ENCODE measurements at places on chromosomes 3 and 15. TPM values are rescaled to one million over a fixed set of nuclear protein-coding genes. Genes with fewer than 3 reads are reported as not detected.

RBP2 gene
- not detected for total RNA-seq

DNA sequence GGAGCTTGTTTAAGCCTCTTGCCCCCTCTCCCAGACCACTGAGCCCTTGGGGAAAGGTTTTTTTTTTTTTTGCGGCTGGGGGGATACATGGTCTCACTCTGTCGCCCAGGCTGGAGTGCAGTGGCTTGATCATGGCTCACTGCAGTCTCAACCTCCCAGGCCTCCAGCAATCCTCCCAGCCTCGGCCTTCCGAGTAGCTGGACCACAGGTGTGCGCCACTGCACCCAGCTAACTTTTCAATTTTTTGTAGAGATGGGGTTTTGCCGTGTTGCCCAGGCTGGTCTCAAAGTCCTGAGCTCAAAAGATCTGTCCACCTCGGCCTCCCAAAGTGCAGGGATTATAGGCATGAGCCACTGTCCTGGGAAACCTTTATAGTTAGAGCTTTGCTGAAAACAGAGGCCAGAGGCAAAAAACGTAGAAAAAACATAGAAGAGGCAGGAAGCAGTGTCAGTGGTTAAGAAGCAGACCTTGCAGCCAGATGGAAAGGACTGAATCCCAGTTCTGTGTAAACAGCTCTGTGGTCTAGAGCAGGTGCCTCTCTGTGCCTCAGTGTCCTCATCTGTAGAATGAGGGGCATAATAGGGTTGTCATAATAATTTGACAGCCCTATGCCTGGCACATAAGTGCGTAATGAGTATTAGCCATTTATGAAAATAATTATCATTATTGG, 33.1 kb downstream of the CMTM7 start:
- peak; percentile 1 for DNase-seq

DNA sequence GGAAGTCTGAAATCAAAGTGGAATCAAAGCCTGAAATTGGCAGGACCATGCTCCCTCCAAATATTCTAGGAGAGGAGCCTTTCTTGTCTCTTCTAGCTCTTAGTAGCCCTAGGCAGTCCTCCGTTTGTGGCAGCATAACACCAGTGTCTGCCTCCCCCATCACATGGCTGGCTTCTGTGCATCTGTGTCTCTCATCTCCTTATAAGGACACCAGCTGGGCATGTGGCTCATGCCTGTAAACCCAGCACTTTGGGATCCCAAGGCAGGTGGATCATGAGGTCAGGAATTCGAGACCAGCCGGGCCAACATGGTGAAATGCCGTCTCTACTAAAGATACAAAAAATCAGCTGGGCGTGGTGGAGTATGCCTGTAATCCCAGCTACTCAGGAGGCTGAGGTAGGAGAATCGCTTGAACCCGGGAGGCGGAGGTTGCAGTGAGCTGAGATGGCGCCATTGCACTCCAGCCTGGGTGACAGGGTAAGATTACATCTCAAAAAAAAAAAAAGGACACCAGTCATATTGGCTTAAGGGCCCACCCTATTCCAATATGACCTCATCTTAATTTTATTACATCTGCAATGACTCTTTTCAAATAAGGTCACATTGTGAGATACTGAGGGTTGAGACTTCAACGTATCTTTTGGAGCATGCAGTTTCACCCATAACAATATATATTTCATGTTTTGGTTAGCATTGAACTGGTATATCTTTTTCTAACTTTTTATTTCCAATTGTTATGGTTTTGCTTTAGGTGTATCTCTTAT, 148.0 kb upstream of the TPM1 start:
- DNase-seq, result no peak

DNA sequence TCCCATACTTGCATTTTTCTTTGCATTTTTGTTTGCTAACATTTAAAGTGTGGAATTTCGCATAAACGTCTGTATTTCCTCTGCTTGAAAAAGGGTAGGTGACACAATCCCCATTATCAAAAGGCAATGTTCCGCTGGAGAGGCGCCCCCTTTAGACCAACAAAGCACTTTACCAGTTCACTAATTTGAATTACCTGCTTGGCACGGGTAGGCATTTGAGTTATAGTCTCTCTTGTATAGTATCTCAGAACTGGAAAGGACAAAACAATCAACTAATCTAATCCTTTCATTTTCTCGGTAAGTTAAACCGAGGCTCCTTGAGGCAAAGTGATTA, 775 bp upstream of the CCDC39 start:
- DNase-seq, result peak; percentile 59

DNA sequence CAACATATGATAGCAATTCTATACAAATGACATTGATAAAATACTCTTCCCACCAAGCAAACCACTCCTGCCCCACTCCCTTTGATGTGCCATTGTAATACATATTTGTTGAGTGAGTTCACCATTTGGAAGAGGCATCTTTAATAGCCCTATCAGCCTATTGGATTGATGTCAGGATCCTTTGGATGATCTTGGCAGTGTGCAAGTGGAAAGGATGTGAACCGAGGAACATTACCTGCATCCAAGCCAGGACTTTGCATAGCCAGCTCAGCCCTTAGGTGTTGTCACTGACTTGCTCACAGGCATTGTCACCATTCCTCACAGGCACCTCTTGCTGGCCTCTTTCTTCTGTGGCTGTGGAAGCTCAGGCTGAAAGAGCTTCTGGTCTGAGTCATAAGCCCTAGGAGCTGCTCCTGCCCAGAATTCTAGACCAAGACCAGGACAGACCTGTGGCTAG, 16.5 kb upstream of the TIMP4 start:
- no peak for DNase-seq

ASB14 gene
- total RNA-seq, result not detected

PRRT3 gene
- total RNA-seq, result 1.4 TPM

DNA sequence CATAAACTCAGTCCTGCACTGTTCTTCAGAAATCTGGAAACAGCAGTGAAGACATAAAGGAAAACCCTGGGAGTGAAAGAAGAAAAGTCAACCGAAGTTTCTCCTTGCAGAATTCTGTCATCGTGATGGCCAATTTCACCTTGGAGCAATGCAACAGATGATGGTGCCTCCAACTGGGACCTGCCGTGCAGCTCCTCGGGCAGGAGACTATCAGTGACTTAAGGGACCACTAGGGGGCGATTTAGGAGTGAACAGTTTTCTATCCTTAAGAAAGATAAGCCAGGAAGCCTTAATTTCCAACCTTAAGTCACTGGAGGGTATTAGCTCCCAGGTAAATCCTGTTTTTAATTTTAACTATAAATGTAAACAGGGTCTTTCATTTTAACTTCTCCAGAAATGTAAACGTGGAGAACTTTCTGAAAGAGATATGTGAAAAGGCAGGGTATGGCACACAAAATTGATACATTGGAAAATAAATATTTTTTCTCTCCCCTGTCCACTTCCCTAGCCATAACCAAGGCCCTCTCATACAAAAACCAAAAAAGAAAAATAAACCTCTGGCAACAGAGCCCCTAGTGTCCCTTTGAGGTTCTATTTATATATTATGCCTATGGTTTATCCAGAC, 116.3 kb downstream of the PDZRN3 start:
- DNase-seq, result peak; percentile 58

DNA sequence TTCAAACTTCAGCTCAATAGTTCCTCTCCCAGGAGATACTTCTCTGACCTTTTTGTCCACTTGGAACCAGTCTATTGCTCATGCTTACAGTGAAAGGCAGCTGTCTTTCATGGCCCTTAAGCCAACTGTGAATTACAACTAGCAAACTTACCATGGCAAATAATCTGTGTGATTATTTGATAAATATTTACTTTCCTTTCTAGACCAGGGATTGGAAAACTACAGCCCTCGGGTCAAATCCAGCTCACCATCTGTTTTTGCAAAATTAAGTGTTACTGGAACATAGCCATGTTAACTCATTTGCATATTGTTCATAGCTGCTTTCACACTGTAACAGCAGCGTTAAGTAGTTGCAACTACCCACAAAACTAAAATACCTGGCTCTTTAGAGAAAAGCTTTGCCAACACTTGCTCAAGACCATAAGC, 289.1 kb upstream of the MCTP2 start:
- DNase-seq, result no peak

GRCh38 chr3:109643590-109643989, 306.2 kb upstream of the DPPA4 start:
- no peak for DNase-seq

DNA sequence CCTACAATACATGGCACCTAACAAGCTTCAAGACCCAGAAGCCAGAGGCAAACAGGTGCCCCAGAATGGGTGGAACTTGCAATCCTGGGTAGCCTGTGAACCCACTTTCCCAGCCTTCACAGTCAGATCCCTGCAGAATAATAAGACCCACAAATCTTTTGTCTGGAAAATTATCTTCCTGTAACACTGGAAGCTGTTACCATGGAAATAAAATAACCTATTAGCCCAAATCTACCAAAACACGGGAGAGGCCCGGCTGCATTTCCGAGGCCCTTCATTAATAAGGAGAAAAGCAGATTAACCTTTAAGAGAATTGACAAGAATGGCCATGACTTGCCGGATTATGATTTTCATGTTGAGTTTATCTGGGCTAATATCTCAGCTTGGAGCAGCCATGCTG, 256.1 kb upstream of the PROK2 start:
- no peak for DNase-seq

PODXL2 gene
- total RNA-seq, result 1.9 TPM

DNA sequence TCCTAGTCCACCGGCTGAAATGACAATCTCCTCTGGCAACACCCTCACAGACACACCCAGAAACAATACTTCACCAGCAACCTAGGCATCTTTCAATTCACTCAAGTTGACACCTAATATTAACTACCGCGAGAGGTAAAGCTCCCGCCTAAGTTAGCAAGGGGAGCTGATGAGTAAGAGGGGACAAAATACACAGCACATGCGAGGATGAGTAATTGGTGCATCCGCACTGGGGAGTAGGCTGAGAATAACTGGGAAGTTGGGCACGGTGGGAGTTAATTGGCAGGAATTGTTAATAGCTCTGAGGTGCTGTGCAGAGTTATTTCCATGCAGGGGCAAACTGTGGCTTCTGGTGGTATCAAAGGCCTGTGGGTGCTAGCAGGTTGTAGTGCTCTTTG, 14.5 kb upstream of the PLD1 start:
- no peak for DNase-seq

DNA sequence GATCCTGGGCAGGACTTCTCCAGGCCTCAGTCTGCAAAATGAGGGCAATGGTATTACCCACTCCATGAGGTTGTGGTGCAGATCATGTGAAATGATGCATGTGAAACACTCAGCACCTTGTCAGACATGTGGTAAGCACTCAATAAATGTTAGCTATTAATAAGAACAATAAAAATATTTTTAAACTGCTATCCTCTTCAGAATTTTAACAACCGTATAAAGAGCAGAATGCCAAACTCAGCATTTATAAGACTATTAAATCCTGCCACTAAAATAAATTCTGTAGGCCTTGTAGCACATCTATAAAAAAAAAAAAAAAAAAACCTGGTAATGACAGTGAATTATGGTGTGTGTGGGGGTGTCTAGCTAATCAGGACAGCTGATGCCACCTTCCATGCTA, 213.9 kb upstream of the UMPS start:
- no peak for DNase-seq

DNA sequence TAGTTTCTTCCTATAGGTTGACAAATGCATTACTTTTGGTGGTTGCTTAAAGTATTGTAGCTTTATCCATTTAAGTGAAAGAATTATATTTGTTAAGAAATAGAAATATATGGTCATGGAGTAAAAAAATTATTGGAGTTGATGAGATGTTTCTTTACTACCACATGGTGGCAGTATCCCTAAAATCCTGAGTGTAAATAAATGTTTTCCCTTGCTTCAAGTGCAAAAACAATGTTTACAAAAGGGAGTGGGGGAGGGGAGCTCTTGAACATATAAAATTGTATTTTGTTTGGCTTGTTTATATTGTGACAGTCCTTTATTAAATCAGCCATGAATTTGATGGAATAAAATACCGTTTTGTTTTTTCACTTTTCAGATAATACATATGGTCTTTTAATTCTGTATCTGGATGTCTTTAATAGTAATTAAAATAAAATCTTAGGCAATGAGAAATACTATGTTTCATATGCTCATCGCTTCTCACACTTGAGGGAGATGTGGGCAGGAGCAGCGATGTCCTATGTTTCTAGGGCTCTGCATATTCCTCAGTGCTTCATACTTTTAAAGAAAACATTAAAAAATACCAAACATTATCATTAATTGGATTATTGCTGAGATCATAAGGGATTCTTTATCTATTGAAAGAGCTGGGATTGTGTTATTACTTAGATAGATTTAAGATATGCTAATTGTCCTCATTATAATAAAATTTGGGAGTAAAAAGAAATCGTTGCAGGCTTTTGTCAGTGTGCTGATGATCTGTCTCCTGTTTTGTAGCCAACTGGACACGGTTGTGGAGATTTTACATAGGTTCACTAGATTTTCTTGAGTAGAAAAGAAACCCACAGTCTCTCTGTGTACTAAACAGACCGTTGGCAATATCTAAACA, 349.7 kb downstream of the TUSC7 start:
- no peak for DNase-seq

SPSB4 gene
- total RNA-seq, result 1.8 TPM

DNA sequence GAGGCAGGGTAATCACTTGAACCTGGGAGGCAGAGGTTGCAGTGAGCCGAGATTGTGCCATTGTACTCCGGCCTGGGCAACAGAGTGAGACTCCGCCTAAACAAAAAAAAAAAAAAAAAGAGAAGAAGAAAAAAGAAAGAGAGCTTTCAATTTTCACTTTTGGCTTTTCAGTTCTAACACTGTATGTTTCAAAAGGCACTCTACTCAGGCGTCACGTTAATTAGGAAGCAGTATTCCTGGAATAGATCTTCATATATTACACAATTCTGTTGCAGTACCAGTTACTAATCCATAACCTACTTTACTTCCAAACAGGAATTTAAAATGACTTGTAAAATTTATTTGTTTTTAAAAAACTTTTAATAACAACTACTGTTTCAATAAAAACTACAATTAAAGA, 131.7 kb upstream of the PLXND1 start:
- no peak for DNase-seq

- no peak for DNase-seq
Observed at GRCh38 chr3:123111640-123112039, 44.8 kb downstream of the PDIA5 start.

- no peak for DNase-seq
Observed at GRCh38 chr3:196636369-196637349, 2.8 kb upstream of the NRROS start.

ADCY5 gene
- 105 TPM for total RNA-seq

DNA sequence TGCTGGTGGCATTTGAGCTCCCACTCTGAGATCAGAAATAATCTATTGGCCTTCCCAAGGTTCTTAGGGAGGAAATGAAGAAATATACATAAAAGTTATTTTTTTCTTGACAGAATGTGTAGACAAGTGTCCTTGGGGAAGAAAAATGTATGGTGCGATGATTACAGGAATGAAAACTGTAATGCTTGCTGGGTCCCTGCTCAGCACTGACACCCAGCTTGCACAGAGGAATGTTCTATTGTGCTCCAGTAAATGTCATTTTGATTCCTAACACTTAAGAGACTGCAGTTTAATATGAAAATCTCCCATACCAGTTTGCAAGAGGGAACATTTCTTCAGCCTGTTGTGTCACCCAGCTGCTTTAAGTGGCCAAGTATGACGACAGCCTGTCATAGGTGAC, 271.3 kb upstream of the TPM1 start:
- DNase-seq, result no peak

SI gene
- total RNA-seq, result not detected

OR5K2 gene
- not detected for total RNA-seq

CCR8 gene
- not detected for total RNA-seq

LIPH gene
- total RNA-seq, result 0.47 TPM

FSIP1 gene
- total RNA-seq, result 0.24 TPM

GRCh38 chr15:77715860-77716259, 83.1 kb upstream of the LINGO1 start:
- DNase-seq, result no peak

AADAC gene
- 0.70 TPM for total RNA-seq

Measured in right atrium auricular region (tissue), 2 donors.